ENCODE measurements at places on chromosomes 1 and 21.
A peak's percentile ranks its signal among the peaks of the same experiment; 100 is the strongest.

DNA sequence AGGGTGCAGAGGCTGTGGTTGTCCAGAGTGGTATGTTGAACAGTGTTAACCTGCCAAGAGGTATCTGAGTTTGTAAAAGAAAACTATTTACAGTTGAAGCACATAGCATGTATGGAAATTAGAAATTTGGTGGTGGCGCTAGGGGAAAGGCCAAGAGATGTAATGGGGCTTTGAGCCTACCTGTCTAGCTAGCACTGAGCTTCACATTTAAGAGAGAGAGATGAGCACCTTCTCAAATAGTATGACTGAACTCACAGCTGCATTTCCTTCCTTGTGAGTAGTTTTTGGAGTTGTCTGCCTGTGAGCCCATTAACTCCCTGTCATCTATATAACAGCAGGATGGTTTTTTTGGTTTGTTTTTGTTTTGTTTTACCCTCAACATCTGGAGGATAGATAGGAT lies 4.0 kb downstream of the CLIC4 start:
- DNase-seq, result no peak

GRCh38 chr1:88877382-88877825 lies 14.0 kb downstream of the GTF2B start:
- DNase-seq, result peak; percentile 52

- no peak for DNase-seq
Observed at GRCh38 chr1:161872506-161872905, 106.4 kb downstream of the ATF6 start.

- DNase-seq, result no peak
Observed at GRCh38 chr1:76053021-76053420, 21.5 kb upstream of the ST6GALNAC3 start.

GRCh38 chr1:230596306-230596705 lies 46.0 kb upstream of the COG2 start:
- DNase-seq, result no peak

- no peak for DNase-seq
Observed at GRCh38 chr1:10664251-10664650, 132.2 kb downstream of the CASZ1 start.

GRCh38 chr21:35641271-35642016 lies 418.9 kb downstream of the SETD4 start:
- DNase-seq, result peak; percentile 19

DNA sequence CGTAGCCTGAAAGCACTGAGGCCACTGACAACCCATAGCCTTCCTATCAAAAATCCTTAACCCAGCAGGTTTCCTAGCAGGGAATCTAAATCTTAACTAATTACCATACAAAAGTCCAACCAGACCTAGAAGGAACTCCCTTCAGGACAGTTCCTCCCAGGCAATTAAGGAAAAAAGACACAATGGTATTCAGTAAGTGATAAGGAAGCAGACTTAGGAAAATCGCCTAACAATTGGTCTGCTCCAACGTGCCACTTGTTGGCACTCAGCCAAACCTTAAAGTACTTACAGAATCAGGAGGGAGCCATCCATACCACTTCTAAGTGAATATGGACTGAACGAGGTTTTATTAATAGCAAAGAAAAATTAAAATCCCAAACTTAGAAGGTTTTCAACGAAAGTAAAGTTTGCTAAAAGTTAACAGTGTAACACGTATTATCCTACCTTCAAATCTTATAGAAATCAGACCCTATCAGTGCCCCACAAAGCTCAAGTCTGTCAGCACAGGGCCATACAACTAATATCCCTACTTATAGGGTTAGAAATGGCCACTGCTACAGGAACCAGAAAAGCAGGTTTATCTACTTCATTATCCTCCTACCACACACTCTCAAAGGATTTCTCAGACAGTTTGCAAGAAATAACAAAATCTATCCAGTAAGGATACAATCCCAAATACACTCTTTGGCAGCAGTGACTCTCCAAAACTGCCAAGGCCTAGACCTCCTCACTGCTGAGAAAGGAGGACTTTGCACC lies 29.0 kb downstream of the SPATA6 start:
- DNase-seq, result peak; percentile 2

DNA sequence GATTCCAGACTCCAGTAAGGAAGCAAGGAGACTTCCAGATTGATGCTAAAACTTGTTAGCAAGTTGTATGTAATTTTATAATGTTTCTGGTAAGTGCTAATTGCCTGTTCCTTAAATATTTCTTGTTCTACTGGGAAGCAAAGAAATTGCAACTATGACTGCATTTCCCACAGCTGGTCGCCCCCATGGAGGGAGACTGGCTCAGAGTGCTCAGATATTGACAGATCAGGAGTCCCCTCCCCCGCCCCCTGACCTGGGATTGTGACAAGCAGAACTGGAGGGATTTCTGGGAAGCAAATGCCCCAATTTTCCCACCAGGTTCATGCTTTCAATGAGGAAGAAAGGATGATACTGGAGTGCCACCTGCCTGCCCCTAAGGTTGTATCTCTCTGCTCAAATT lies 82.2 kb upstream of the HMGB4 start:
- DNase-seq, result no peak

DNA sequence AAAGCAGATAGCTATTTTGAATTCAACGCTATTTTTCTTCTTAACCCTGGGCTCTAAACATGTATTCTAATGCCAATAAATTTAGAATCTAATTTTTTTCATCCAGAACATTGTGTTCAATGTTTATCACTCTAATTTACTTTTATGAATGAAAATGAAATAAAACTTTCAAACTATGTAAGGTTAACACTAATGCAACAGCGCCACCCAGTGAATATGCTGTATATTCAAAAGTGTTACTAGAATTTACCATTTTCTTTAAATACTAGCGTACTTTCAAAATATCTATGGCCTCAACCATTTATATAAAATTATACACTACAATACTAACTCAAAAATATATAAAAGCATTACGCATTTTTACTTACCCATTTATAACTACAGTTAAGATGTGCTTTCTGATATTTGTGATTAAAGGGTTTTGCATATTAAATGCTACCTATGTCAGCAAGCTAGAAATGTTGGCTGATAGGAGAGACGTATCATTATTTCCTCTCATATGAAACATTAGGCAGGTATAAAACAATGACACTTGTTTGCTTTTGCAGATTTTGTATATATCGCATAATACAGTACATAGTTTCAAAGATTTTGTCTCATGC lies 5.9 kb upstream of the NUF2 start:
- DNase-seq, result peak; percentile 62

GRCh38 chr1:22976461-22977243 lies 4.0 kb upstream of the LACTBL1 start:
- DNase-seq, result peak; percentile 93

GRCh38 chr1:234114648-234115307 lies 210.3 kb downstream of the SLC35F3 start:
- DNase-seq, result peak; percentile 78

DNA sequence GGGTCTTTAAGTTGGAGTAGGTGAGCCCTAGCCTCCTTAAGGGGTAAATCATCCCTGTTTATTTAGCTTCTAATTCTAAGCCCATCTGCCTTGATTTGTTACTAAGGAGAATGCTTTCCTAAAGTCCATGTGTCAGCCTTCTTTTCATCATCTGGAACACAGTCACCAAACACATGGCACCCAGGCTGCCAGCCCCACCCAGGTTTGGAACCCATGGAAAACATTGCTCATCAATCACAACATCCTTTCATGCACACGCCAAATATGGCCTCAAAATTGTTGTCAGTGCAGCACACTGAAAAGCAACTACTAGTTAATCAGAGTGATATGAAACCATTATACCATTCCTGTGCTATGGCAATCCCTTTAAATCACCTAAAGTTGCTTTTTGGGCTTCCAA lies 386.7 kb upstream of the ESRRG start:
- DNase-seq, result no peak

DNA sequence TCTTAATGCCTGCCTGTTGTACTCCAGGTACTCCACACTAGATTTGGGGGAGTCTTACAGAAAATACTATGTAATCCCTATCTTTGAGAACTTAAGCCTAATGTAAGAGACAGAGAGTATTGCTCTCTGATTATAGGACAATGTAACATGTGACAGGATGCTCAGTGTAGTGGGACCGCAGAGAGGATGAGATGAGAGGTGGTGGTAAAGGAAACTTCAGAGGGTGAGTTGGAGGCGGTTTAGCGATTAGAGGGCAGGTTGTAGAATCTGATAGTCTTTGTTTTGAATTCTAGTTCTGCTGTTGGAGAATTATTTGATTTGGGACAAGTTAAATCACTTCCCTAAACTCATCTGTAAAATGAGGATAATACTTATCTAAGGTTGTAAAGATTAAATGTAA lies 5.4 kb downstream of the SOAT1 start:
- no peak for DNase-seq

- DNase-seq, result peak; percentile 64
Observed at GRCh38 chr1:64403331-64403730, 66.6 kb upstream of the CACHD1 start.

DNA sequence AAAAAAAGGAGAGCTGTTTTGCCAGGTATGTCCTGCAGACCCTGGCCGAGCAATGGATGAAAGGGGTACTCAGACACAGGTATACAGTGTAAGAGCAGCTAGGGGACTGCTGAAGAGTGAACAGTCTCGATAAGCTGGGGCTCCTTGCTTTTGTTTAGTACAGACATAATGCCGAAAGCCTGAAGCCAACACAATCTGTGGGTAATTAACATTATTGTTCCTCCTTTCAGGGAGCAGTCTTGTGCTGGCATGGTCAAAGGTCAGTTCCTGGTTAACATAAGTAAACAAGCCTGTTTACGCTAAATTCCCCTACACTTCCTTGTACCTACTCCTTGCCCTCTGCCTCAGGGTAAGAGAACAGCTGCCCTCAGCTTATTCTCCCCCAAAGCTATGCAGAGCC lies 272.3 kb upstream of the ST6GALNAC5 start:
- no peak for DNase-seq

GRCh38 chr1:91745640-91746373 lies 140.1 kb downstream of the TGFBR3 start:
- DNase-seq, result no peak

- no peak for DNase-seq
Observed at GRCh38 chr1:180941518-180942275, 29.0 kb downstream of the KIAA1614 start.

DNA sequence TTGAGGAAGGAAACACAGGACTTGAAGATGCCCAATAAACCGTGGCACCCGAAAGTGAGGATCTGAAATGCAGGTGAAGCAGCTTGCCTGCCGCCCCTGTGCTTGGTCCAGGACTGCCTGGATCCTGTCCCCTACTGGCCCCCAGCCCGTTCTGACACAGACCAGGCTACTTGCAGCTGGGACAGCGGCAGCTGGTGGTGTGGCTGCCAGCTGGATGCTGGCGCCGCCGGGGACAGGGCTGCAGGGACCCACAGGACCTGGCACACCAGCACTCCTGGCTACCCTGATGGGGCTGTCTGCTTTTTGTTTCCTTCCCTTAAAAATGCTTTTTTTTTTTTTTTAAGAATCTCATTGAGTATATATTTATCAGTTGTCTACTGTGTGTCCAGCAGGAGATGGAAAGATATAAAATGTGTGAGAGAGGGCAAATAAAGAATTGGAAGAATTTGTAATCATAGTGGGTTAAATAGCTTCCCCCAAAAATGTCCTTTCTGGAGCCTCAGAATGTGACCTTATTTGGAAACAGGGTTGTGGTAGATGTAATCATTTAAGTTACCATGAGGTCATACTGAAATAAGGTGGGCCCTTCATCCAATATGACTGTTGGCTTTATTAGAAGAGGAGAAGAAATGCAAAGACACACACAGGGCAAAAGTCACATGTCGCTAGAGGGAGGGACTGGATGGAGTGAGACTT lies 165.6 kb downstream of the DSCAM start:
- DNase-seq, result no peak

- DNase-seq, result no peak
Observed at GRCh38 chr1:3472906-3473305, 18.4 kb downstream of the ARHGEF16 start.

GRCh38 chr1:45503462-45504360 lies 3.6 kb downstream of the MMACHC start:
- no peak for DNase-seq

GRCh38 chr1:200610846-200611245 lies 9.7 kb downstream of the KIF14 start:
- no peak for DNase-seq

- no peak for DNase-seq
Observed at GRCh38 chr1:188061881-188062280, 1233.1 kb downstream of the PLA2G4A start.

DNA sequence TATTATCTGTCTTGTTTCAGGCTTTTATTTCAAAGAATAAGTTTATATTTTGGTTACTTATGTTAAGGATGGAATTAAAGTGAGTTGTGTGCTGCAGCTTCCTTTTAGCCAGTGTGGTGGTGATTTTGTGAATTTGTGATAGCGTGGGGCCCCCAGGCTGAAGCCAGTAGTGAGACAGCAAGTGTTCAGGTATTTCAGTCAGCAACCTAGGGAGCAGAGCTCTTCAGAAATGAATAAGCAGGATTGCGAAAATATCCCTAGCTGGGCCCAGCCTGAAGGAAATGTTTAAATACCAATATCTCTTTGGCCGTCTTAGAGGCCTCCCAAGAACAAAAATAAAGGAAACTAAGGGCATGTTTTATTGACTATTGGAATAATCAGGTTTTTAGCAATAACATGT lies 150.8 kb upstream of the C1orf105 start:
- DNase-seq, result no peak

GRCh38 chr1:15735304-15736037 lies 587 bp upstream of the SLC25A34 start:
- no peak for DNase-seq

DNA sequence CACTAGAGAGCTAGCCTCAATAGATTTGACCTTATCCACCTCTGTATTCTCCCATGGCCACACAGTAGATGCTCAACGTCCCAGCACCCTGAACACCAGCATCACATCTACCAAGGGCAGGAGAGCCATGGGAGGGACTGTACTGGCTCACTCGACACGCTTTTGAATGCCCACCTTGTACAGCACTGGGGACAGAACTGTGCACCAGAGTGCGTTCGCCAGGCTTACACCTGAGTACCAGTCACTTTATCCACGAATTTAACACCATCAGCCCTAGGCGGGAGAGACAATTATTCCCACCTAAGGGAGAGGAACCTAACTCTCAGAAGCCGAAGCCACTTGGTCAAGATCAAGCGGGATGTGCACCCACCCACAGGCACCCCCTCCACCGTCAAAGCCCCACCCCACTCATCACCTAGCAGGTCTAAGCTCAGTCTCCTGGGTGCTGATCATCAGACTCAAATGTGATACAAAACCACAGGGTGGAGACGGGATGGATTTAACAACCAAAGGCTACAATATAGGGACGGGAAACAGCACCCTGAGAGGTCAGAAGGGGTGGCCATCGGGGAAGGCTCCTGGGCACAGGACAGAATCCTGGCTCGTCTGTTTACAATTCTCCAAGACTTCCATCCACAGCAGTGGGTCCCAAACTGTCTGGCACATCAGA lies 110.5 kb downstream of the GLIS1 start:
- no peak for DNase-seq

GRCh38 chr1:160708801-160709200 lies 2.8 kb downstream of the CD48 start:
- no peak for DNase-seq

GRCh38 chr1:94643819-94644218 lies 102.3 kb upstream of the F3 start:
- no peak for DNase-seq

- no peak for DNase-seq
Observed at GRCh38 chr1:68826836-68827235, 330.0 kb upstream of the DEPDC1 start.
